ENCODE measurements at places on chromosomes 1 and 21.

DNA sequence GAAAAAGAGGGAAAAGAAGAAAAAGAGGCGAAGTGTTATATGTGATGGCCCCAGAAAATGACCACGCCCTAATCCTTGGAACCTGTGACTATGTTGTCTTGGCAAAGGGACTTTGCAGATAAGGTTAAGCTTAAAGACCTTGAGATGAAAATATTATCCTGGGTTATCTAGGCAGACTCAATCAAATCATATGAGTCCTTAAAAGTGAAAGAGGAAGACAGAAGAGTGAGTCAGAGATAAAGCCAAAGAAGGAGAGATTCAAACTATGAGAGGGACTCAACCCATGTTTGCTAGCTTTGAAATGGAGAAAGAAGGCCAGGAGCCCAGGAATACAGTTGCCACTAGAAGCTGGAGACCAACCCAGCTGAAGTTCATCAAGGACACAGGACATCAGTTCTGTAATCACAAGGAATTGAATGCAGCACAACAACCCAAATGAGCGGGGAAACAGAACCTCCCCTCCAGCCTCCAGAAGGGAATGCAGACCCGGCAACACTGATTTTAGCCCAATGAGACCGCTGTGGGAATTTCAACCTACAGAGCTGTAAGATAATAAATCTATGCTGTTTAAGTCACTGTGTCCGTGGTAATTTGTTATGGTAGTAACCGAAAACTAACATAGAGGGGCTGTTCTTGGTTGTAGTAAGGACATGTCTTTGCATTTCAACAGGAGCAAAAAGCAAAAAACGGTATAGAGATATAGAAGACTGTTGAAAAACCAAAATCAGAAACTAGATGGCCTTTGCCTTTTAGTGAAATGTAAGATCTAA lies 4.2 kb upstream of the RGS8 start:
- no peak for DNase-seq

DNA sequence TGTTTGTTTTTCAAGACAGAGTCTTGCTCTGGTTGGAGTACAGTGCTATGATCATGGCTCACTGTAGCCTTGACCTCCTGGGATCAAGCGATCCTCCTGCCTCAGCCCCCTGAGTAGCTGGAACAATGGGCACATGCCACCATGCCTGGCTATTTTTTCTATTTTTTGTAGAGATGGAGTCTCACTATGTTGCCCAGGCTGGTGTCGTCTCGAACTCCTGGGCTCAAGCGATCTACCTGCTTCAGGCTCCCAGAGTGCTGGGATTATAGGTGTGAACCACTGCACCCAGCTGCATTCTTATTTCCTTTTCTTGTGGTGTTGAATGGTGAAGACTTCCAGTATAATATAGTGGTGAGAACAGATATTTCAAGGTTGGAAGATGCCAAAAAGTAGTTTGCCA lies 28.0 kb downstream of the B3GALT5 start:
- DNase-seq = no peak

GRCh38 chr1:182752077-182752988 lies 37.2 kb upstream of the NPL start:
- no peak for DNase-seq

DNA sequence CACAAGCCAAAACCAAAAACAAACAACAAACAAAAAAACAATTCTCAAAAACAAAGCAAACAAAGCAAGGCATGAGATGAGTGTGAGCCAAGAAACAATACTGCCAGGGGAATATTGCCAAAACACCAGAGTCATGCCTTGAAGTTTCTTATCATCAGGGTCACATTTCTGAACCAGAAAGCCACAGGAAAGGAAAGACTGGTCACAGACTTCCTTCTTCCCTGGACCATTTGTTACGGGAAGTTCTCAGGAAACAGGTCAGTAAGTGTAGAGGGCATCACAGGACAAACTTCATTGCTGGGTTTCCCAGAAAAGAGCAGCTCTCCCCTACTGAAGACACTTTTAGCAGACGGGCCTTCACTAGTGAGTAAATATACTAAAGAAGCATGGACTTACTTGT lies 191.2 kb downstream of the GABPA start:
- DNase-seq = no peak

- no peak for DNase-seq
Observed at GRCh38 chr1:174406421-174406820, 41.3 kb upstream of the GPR52 start.

DNA sequence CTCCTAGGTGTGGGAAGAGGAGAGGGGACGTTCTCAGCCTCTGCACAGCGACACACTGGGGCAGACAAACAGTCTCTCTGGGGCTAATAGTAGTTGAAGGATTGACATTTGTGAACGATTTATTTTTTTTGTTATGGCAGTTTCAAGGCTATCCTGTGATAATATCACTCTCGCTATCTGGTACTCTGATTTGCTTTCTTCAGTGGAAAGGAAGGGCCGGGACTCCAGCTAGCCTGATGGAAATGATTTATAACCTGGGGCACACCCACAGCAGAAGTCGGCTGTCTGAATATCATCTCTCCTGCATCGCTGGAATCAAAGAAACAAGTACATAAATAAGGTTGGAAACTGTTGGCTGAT lies 122.7 kb downstream of the KCNN3 start:
- no peak for DNase-seq

DNA sequence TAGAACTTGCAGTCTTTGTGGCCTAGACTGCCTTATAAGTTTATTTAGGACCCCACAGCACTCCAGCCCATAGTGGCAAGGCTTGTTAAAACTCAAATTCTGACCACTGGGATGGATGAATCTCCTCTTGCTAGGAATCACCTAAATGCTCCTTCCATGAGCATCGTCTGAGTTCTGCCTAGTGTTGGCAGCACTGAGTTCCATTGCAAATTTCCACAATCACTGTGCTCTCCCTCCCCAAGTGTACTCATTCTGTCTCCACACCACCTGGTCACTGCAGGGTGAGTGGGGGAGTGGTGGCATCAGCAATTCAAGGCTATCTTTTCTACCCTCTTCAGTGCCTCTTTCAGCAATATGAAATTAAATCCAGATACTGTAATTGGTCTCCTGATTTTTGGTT lies 46.7 kb upstream of the PTBP2 start:
- DNase-seq = no peak

GRCh38 chr1:185445594-185445993 lies 128.6 kb upstream of the IVNS1ABP start:
- DNase-seq = no peak

- DNase-seq = no peak
Observed at GRCh38 chr1:84330125-84330984, 28.8 kb downstream of the SAMD13 start.

DNA sequence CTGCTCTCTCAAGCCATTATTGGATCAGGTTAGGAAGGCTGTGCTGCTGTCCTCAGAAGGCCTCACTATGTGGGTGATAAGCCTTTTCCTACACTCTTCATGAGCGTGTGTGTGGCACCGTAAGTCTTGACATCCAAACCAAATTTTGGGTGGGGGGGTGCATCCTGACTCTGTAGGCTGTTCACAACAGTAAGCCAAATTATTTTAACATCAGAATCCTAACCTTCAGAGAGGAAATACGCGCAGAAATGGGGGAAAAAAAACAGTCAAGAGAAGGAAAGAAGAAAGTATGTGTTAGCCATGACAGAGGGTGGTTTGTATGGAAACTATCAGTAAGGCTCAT lies 21.0 kb downstream of the STPG1 start:
- DNase-seq = no peak

- no peak for DNase-seq
Observed at GRCh38 chr1:245528258-245528635, 373.5 kb downstream of the KIF26B start.

DNA sequence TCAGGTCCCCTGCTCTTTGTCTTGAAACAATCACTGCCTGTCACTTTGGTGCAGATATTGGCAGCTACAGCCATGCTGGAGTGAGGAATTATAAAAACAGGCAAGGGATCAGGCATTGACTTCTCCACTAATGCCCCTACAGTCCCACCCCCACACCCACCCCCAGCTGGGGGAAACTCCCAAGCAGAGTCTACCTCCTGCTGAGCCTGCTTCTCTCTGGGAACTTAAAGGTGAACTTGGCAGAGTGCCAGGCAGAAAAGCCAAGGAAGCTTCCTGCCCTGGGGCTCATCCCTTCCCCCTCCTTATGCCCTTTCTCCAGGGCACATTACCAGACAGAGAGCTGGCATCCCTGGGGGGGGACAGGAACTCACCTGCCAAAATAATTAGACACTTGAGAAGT lies 6.7 kb downstream of the NCMAP start:
- DNase-seq = no peak

GRCh38 chr1:84603941-84604830 lies 29.9 kb upstream of the CTBS start:
- no peak for DNase-seq

DNA sequence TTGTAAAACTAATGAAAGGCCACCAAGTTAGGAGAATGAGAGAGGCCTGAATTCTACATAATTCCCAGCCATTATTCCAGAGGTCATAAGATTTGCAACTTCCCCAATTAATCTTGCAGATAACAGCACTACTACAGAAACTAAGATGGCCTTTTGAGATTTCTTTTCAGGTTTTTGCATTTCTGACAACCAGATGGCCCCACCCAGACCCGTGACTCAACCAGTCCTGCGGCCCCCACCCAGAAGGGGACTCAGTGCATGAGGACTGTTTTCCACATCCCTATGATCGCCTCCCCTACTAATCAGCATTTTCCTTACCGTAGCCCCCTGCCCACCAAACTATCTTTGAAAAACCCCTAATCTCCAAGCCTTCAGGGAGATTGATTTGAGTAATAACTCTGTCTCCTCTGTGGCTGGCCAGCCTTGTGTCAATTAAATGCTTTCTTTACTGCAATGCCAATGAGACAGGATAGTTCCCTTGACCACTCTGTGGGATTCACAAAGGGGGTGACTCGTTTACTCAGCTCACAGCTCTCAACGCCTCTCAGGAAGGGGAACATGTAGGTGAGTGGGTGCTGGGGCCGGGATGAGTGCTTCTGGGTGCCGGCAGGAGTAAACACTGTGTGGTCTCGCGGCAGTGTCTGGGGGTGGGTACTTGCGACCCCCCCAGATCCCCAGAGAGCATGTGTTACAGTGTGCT lies 10.5 kb upstream of the CNIH3 start:
- DNase-seq = no peak

GRCh38 chr1:22487781-22488180 lies 36.1 kb downstream of the ZBTB40 start:
- DNase-seq = no peak

GRCh38 chr1:41851589-41851988 lies 67.1 kb downstream of the HIVEP3 start:
- DNase-seq = no peak

DNA sequence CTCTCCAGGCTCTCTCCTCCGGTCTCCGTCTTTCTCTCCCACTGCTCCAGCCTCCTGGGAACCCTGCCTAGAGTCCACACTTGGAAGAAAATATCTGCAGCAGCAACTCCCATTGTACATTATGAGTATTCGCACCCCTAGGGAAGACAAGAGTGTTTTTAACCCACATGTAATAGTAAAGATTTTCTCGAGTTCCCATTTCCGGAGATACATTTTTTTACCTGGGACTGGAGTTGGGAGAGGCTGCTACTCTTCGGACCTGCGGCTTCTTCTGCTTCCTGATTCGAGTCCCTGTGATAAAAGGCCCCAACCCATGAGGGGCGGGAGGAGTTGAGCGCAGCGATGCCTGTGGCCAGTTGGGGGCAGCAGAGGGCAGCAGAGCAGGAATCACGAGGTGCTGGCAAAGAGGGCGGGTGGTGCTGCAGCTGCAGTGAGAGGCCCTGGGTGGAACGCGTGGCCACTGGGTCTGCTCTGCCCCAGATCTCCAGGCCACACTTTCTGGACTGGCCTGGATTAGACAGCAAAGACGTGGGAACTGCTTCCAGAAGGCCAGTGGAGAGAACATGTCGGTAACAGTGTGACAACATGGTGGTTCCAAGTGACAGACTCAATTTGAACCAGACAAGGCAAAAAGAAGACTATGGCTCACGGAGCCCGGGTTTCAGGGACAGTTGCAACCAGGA lies 221.0 kb upstream of the CSF3R start:
- peak; percentile 7 for DNase-seq

DNA sequence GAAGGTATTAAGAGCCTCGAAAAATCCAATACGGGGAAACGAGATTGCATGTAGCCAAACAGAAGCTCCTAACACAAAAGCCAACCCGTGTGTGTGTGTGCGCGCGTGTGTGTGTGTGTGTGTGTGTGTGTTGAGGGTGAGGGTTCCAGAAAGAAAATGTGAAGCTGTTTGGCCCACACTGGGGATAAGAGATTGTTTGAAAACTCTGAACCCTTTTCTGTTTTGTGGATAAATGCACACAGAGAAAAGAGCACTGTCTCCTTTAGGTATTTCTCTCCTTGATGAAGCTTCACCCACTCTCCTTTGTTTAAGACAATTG lies 1.9 kb downstream of the WLS start:
- DNase-seq = no peak

DNA sequence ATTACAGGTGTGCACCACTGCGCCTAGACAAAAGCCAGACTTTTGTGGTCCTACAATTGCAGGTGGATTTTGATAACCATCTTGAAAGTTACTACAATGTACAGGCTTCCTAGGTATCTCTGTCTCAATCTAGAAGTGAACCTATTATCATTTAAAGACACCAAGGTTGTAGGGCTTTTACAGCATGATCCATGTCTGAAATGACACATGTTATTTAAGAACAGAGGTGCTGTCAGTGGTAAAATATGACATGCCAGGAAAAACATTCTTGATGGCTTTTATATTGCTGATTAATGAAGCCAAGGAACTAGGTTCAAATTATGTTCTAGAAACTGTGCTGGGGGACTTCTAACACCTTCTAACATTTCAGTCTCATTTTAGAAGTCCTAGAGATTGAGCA lies 253.1 kb downstream of the SDCCAG8 start:
- DNase-seq = no peak

DNA sequence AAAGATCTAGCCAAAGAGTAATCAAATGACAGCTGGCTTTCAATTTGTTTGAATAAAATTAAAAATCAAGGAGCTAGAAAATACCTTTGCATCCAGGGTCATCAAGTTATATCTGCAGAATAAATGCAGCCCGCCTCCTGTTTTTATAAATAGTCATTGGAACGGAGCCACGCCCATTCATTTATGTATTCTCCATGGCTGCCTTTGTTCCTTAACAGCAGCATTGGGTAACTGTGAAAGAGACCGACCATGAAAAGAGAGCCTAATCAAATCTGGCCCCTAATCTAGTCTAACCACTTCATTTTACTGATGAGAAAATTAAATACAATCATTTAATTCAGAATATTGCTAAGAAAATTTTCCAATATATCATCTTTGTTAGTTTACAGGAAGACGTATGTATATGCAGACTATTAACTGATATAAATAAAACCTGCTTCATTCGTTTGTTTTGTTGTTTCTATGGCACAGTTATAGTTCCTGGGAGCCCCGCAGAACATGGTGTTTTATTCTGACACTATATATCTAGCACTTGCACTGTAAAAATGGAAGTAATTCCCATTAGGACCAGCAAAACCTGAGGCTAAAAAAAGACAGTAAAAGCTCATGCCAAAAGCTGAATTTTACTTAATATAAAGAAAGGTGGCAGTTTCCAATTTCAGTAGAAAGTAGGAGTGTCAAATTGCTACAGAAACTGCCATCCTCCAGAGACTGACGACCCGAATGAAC lies 111.8 kb upstream of the PALMD start:
- DNase-seq = no peak

GRCh38 chr1:173255214-173255813 lies 48.2 kb upstream of the TNFSF4 start:
- DNase-seq = no peak
